ENCODE measurements at places on chromosomes 5 and 9.

DNA sequence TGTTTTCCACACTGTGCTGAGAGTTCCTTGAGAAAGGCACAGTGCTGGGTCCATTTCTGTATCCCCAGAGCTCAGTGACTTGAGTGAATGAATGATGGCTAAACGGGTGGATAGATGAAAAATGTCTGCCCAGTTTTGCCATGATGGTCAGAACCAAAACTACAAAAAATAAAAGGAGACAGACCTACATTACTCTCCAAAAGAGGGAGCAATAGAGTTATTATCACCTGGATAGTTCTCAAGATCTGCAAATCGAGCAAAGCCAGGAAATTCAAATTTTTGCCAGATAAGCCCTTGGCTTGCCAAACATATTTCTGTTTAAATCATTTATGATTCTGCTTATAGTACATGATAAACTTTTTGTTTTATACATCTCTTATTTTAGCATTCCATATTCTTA, 214.2 kb upstream of the ZNF462 start:
- peak; percentile 1 for DNase-seq

DNA sequence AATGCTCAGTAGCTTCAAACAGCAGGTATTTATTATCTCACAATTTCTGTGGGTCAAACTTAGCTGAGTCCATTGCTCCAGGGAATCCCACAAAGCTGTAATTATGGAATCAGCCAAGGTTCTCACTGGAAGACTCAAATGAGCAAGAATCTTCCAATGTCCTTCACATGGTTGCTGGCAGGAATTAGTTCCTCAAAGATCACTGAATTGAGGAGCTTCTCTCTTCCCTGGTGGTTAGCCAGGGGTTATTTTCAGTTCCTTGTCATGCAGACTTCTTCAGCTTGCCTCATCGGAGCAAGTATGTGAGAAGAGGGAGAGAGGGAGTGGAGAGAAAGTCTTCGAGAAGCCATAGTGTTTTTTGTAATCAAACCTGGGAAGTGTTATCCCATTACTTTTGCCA, 2331.9 kb downstream of the MAT2B start:
- no peak for DNase-seq

DNA sequence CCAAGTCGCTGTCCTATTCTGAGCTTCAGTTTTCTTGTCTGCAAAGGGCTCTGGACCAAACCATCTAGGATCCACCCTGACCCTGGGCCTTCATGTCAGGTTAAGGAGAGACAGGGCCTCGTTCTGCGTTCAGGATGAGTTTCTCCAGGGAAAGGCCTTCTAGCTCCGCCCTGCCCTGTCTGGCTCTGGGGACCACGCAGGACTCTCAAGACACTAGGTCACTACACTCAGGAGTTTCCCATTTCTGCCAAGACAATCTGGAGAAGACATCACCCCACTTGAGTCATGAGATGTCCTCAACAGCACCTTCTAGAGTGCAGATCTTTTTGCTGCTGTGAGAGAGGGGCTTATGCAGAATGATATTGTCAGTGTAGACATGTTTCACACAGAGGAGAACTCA, 53.2 kb upstream of the KCNMB1 start:
- no peak for DNase-seq

DNA sequence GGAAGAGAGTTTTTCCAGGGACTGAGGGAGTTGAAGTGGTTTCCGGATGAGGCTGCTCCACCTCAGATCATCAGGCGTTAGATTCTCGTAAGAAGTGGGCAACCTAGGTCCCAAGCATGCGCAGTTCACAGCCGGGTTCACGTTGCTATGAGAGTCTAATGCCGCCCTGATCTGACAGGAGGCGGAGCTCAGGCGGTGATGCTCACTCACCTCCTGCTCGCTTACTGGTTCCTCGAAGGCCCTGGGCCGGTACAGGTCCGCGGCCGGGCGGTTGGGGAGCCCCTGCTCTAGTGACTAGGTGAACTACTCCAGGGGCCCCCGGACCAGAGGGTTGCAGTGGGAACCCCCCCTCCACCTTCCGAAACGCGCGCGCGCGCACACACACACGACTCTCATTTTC, 997 bp upstream of the RNF130 start:
- DNase-seq = no peak

GRCh38 chr5:140674629-140675028, 1.3 kb upstream of the DND1 start:
- no peak for DNase-seq
